Suppressor macrophage treated with lipopolysaccharide for 1 hour (primary cell): ENCODE measurements at places on chromosomes 4 and X.
A peak's percentile ranks its signal among the peaks of the same experiment; 100 is the strongest.

- no peak for DNase-seq
These were observed 230.2 kb upstream of the STK26 start for GRCh38 chrX:131792789-131793462.

DNA sequence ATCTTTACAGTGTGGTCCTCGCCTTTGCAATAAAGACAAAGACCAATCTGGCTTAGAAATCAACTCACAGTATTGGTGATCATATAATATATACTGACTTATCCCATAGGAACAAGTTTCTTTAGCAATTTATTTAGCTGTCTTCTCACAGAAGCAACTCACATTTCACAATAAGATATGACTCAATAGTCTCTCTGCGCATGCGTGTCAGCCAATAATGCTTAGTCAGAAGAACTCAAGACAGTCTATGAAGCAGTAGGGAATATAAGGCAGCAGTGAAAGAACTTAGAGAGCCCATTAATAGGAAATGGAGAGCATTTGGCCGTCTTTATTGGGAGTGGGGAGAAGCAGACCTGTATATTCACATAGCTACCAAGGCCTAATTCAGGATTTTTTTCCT, 216.7 kb downstream of the IL13RA2 start:
- DNase-seq: no peak

GRCh38 chrX:19377799-19378198, 34.1 kb downstream of the PDHA1 start:
- DNase-seq: no peak

GRCh38 chr4:51853027-51853682, 10.2 kb downstream of the DCUN1D4 start:
- DNase-seq: no peak

- no peak for DNase-seq
These were observed 103.9 kb downstream of the MAML3 start for GRCh38 chr4:140049849-140050637.

DNA sequence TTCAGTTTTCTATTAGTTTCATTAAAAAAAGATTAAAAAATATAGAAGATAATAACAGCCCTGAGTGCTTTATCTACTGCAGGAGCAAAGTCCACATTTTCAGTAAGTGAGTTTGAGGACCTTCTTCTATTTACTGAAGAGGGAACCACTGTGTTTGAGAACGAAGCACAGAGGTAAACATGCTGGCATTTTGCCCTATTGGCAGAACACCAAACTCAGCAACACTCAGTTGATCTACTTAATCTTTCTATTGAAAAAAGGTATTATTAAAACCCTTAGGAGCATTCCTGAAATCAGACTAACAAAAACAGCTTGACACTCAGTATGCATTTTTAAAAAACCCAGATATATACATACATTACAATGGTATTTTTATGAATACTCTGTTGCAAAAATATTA, 1496.7 kb downstream of the TECRL start:
- DNase-seq: no peak

DNA sequence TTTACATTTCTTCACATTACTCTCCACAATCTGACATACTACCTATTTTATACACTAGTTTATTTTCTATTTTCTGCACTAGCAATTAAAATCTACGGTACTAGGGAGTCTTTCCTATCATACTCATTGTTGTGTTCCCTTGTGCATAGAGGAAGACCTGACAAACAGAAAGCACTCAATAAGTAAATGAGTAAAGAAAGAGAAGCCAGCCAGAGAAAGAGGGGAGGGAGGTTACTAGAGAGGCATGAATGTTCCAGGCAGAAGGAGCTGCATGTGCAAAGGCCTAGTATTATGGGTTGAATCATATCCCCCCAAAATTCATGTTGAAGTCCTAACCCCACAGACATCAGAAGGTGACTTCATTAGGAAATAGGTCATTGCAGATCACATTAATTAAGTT, 114.0 kb downstream of the ZAR1 start:
- no peak for DNase-seq

- DNase-seq: no peak
These were observed 11.1 kb downstream of the NELFA start for GRCh38 chr4:1997712-1998111.

GRCh38 chr4:176824645-176825366, 32.1 kb upstream of the VEGFC start:
- no peak for DNase-seq

- DNase-seq: no peak
These were observed 69.4 kb downstream of the NSG1 start for GRCh38 chr4:4456351-4456750.

DNA sequence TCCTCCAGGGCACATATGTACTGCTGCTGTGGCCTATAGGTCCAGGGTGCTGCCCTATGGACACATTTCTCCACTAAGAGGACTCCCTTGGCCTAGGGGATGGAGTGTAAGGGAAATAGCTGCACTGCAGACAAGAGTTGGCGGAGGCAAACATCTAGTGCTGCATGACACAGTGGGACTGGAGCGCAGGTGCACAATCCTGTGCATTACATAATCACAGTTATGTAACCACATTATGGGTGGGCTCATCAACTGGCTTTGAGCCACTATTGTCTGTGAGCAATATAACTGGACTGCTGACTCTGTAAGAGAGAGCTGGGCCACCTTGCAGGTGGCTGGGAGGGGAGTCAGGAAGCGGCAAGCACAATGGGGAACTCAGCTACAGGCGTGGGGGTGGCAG, 3.2 kb upstream of the TIGD2 start:
- no peak for DNase-seq

DNA sequence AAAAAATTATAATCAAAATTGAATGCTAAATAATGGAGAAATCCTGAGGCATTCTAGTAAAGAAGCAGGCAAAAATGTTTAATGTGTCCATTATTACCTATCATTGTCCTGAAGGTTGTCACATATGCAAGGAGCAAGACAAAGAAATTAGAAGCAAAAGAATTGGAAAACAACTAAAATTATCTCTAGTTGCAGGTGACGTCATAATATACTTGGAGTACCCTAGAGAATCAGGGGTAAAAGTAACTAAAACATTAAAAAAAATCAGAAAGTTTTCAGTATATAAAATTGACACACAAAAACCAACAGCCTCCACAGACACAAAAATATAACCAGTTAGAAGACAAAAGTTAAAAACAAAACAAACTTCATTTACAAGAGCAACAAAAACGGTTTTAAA, 21.4 kb downstream of the MAGEA1 start:
- DNase-seq: no peak

GRCh38 chr4:175773566-175773965, 38.5 kb downstream of the GPM6A start:
- no peak for DNase-seq

DNA sequence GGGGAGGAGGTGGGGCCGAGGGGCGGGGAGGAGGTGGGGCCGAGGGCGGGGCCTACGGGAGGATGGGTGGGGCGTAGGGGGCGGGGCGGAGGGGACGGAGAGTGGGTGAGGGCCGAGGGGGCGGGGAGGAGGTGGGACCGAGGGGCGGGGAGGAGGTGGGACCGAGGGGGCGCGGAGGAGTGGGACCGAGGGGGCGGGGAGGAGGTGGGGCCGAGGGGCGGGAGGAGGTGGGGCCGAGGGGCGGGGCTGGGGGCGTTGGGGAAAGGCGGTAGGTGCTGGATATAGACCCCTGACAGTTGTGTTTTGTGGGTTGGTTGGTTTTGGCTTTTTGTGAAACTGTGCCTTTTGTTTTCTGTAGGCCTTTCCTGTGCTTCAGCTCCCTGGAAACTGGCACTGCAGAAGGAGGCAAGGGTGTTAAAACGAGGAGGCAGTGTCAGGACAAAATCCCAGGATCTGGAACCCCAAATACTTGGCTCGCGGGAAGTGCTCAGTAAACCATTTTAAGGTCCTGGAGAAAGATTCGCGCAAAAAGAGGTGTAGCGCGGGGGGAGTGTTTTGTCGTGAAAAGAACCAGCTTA, 580 bp upstream of the MMGT1 start:
- peak; percentile 88 for DNase-seq

- peak; percentile 41 for DNase-seq
These were observed 366.0 kb upstream of the FGF13 start for GRCh38 chrX:139077281-139078250.

DNA sequence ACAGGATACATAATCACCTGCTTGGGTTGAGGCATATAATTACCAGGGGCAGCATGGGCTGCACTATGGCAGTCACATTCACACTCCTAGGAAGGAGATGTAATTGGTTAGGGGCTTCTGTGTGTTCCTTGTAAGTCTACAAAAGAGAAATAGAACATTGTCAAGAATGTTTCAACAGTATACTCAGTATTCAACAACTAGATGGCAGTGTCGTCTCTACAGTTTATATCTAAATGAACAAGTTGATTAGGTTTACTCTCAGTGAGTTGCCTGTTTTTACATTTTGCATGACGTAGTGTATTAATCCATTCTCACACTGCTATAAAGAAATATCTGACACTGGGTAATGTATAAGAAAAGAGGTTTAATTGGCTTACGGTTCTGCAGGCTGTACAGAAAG, 50.5 kb upstream of the RAB33B start:
- DNase-seq: no peak

- DNase-seq: no peak
These were observed 2268.3 kb downstream of the ARAP2 start for GRCh38 chr4:33975995-33976394.

GRCh38 chrX:31217084-31217483, 145.2 kb upstream of the FTHL17 start:
- DNase-seq: peak; percentile 45

GRCh38 chr4:152601156-152601555, 65.3 kb upstream of the FBXW7 start:
- no peak for DNase-seq
